ENCODE measurements at places on chromosomes 7 and 10.

DNA sequence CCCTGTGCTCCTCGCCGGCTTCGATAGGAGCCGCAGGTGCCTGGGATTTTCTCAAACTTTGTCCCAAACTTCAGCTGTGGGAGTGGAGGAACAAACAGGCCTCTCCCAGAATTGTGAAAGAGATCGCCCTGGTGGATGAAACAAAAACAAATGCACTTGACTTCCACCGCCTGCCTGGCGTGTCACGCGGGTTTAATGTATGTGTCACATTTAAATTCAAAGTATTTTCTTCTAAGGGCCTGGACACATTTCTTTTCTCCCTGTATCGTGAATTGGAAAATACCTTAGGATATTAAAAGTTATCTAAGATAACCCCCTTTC is 694 bp upstream of the WASL start:
- DNase-seq, result peak; percentile 60

- DNase-seq, result no peak
Measured at GRCh38 chr10:96890172-96890513, 58.0 kb downstream of the LCOR start.

GRCh38 chr10:61791216-61791615 is 110.3 kb upstream of the ARID5B start:
- DNase-seq, result no peak

- DNase-seq, result no peak
Measured at GRCh38 chr10:119377451-119377957, 165.0 kb downstream of the RGS10 start.

DNA sequence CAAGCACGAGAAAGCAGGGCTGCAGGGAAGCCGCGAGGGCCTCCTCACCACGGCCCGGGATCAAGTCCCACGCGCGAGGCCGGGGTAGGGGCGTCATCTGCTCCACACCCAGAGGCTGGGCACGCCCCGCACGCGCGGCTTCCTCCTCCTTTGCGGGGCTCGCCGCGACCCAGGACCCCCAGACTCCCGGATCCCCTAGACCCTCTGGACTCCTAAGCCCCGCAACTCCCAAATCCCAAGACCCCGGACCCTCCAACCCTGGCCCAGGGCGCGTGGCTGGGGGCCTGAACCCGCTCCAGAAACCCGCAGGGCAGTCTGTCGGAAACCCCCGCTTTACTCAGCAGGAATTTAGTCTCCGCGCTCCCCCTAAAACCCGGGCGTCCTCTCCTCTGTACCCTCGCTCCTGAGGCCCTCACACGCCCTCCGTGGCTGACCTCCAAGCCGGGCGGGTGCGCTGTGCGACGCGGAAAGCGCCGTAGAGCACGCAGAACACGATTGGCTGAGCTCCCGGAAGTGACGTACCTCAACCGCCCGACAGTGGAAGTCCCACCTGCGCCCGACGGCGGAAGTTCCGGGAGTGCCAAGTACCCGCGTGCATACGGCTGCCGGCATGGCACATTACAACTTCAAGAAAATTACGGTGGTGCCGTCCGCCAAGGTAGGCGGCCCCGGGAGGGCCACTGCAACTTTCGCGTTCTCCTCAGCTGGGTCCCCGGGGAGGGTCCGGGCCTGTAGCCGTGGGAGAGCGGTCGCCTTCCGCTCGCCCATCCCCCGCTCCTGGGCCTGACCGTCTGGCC is at the start of gene GTPBP4:
TSS of gene GTPBP4 (plus strand) at position 565 of the 797 bp plus-strand sequence. CDS start at position 611, 46 bp downstream.
- DNase-seq, result peak; percentile 65

DNA sequence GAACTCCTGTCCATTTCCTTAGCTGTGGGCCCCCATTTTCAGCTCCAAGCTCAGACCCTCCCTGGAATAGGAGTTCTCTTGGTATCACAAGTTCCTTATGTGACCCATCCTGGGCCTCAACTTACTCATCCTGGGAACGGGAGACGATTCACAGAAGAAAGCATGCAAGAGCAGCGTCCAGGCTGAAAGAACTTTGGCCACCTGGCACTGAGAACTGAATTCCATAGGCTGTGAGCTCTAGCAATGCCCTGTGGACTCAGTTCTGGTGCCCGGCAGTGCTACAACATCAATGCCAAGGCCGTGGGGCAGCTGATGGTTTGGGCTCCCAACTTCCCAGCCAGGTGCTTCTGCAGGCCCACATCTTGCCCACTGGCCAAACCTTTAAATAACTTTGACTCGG is 3.9 kb upstream of the CUEDC2 start:
- no peak for DNase-seq

All from HS-5 (cell line).